Activated CD8-positive, alpha-beta memory T cell treated with anti-CD3 and anti-CD28 coated beads for 4 hours (primary cell): ENCODE measurements at places on chromosomes 4 and X.

DNA sequence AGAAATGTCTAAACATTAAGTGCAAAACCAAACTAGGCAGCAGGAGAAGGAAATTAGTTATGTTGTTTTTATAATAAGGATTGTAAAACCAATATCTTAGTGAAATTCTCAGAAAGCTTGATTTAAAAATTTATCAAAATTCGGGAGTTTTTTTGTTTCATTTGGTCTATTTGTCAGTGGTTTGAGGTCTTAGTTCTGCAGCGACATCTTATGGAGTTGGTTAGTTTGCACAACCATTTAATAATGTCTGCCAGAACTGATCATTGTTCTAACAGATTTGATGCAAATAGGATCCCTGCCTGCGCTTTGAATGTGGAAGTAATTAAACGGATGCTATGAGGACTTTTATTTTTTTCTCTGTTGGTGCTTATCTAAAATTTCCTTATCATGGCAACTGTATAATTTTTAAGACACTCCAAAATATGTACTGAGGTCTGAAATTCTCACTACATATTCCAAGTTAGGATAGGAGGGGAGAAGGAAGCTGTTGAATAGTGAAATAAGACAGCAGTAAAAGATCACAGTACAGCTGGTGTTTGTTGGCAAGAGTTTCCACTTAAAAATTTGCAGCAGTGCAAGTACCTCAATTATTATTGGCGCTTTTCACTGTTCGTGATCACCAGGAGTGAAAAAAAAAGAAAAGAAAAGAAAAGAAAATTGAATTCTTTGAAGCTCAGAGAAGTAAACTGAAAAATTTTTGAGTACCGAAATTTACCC, 2521.4 kb downstream of the ARAP2 start:
- no peak for DNase-seq

GRCh38 chrX:141314441-141314840, 72.1 kb upstream of the SPANXC start:
- DNase-seq: no peak

GRCh38 chrX:133215747-133216146, 2.4 kb downstream of the TFDP3 start:
- no peak for DNase-seq

DNA sequence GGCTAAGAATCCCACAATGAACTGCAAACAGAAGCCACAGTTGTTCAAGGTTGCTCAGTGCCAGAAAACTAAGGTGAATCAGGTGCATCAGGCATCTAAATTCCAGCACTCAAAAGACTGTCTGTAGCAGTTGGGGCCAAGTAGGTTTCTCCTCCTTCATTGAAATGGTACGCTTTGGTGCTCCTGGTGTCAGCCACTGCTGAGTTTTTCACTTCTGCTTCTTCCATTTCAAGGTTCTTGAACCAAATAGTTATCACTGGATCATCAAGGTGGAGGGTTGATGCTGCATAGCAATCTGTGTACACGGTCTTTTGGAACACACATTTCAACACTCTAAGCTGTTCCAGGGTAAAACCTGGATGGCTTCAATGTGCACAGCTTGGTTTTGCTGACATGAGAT, 74.4 kb downstream of the TMA16 start:
- DNase-seq: no peak

DNA sequence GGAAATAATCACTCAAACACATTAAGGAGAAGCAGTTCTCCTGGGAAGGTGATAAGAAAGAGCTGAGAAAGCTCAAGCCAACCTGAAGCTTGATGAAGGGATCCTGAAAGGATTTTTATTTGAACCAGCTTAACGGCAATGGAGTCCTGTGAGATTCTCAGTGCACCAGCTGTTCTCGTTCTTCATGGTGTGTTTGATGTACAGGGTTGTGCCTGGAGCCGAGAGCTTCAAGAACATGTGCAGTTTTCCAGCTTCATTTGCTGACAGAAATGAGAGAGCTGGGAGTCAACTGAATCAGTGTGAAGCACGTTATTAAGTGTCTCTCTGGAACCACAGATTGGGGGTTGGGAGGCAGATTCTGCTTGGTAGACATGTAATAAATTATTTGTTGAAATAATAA, 115.7 kb downstream of the ANKRD50 start:
- DNase-seq: no peak

GRCh38 chr4:139665079-139665689, 435 bp upstream of the MGST2 start:
- no peak for DNase-seq

DNA sequence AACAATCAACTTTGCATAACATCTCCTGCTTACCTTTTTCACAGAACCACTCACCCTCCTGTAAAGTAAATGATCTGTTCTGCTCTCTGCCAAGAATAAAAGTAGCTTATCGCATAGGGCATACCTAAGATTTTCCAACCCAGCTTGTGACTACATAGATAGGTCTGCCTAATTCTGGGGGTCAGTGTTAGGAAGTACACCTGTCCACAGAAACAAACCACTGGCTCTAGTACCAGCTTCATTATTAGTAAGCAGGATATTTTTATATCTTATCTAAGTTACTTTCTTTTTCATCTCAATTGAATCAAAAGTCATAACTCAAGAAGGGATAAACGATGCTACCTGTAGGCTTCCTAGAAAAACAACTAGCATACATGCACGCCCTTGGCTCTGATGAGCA, 23.8 kb downstream of the CXCL1 start:
- DNase-seq: no peak

- DNase-seq: no peak
Measured at GRCh38 chr4:112128452-112128851, 16.8 kb upstream of the FAM241A start.

- DNase-seq: no peak
Measured at GRCh38 chr4:24054910-24055309, 165.1 kb upstream of the PPARGC1A start.

- no peak for DNase-seq
Measured at GRCh38 chrX:13721371-13721770, 13.0 kb downstream of the TRAPPC2 start.

- DNase-seq: no peak
Measured at GRCh38 chr4:149738156-149738555, 77.5 kb downstream of the IQCM start.

GRCh38 chr4:71944956-71945355, 86.8 kb upstream of the NPFFR2 start:
- DNase-seq: no peak

- DNase-seq: no peak
Measured at GRCh38 chrX:150715184-150715583, 22.0 kb downstream of the MTMR1 start.

DNA sequence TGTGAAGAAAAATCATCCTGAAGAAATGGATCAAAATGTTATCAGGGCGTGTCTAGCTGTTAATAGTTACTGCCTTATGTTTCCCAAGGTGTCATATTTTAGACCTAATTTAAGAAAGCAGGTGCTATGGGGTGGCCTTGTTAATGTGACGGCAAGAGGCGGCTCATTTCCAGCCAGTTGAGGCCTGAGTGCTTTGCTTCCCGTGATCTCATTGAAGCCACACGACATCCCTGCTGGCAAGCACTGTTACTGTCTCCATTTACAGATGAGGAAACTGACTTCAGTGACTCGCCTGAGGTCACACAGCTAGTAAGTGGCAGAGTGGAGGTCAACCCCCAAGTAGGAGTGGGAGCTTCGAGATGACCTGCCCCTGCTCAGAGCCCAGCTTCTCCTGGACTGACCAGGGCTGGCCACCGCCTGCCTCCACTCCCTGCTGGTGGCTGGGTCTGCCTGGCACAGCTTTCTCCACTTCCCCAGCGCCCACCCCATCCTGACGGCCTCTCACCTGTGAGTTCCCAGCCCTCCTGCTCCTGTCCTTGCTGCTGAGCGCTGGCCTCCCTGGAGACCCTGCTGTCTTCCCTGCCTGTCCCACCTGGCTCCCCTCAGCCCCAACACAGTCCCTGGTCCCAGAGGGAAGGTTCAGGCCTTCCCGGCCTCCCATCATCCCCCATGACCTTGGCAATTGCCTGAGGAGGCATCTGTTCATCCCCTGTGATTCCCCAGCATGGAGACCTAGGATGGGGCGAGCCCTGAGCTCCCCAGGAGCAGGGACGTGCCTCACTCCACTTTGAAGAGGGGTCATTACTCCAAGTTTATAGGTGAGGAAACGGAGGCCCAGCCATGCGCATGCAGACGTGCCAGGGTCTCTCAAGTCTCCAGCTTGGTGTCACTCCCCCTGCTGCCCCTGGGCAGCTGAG, 47.7 kb upstream of the SORCS2 start:
- DNase-seq: no peak

- no peak for DNase-seq
Measured at GRCh38 chr4:79650794-79651431, 242.9 kb upstream of the GK2 start.

GRCh38 chr4:80263541-80264351, 2.7 kb upstream of the FGF5 start:
- DNase-seq: no peak

DNA sequence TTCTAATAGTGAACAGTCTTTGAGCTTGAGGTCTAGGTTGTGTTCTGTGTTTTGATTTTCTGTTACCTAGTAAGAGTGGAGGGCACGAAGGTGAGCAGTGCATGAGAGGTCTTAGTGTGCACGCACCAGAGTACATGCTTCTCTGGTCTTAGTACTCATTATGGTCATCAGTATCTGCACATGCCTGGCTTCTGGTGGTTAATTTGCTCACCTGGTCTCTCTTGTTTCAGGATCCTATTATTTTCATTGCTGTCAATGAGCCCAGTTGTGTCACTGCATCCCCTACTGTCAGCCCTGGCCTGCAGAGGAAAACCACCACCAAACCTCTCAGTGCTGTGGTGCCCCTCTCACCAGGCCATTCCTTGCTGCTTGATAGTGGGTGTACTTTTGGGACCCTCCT, 54.8 kb downstream of the NSUN7 start:
- DNase-seq: no peak

GRCh38 chr4:47442980-47443379, 20.5 kb downstream of the COMMD8 start:
- no peak for DNase-seq

- no peak for DNase-seq
Measured at GRCh38 chrX:47302396-47302795, 68.0 kb upstream of the ZNF157 start.

- DNase-seq: no peak
Measured at GRCh38 chrX:25754399-25754798, 383.7 kb upstream of the MAGEB18 start.

DNA sequence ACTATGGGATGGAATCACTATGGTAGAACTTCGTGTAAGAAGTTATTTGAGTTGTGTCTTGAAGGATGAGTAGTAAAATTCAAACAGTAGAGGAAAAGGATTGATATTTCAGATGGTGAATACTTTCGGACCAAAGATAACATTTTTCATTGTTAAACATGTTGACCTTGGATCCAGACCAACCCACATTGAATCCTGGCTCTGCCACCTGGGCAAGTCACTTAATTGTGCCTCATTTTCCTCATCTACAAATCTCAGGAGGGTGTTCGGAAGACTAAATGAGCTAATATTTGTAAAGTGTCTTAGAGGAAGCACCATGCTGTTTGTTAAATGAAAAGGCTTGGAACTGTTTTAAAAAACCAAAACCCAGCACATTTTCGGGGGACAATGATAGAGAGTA, 1.4 kb upstream of the AIFM1 start:
- DNase-seq: no peak

DNA sequence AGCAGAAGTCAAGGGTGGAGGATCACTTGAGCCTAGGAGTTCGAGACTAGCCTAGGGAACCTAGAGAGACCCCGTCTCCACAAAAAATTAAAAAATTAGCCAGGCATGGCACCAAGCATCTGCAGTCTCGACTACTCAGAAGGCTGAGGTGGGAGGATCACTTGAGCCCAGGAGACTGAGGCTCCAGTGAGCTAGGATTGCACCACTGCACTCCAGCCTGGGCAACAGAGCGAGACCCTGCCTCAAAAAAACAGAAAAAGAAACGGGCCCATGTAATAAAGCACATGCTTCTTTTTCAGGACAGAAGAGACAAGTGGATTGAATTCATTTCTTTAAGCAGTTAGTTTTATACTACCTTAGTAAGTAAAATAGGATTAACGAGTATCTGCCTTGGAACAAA, 42.0 kb downstream of the ELOVL6 start:
- DNase-seq: no peak

DNA sequence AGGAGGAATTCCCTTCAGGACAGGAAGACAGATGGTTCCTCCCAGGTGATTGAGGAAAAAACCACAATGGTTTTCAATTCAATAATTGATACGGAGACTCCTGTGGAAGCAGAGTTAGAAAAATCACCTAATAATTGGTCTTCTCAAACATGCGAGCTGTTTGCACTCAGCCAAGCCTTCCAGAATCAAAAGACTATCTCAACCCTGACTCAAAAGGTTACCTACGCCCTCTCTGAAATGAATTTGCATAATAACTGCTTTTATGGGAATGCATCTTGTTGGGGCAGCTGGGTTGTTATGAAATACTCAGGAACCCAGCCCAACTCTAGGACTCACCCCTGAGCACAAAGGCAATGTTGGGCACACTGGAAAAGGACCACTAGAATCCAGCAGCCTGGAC, 66.9 kb upstream of the ARSJ start:
- DNase-seq: no peak

- DNase-seq: no peak
Measured at GRCh38 chr4:75653845-75654503, 19.2 kb downstream of the G3BP2 start.

DNA sequence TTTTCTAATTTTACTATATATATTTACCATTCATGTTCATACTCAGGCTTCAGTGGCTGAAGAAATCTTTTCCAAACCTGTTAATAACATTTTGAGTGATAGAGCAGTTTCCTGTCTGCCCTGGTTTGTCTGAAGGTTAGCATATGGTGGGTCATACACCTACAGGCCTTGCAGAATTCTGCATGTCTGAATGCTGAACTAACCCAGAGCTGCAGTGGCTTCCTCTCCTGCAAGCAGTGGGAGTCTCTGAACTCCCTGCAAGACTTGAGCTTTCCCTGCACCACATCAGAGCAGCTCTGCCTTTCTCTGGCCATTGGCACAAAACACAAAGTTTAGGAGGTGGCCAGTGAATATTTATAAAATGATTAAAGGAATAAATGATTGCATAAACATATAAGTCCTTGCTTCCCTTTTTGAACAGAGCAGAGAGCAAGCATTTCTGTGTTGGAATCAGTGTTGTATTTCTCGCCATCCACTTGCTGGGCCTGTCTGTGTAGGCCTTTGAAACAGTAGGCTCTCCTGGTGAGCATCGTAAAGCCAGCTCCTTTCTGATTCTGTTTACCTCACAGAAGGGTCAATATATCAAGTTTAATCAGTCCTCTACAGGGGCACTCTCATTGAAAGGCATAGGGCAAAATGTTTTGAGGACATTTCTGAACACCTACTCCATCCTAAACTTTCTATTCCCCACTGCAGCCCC, 15.0 kb upstream of the UNC5C start:
- DNase-seq: no peak

- no peak for DNase-seq
Measured at GRCh38 chrX:35076061-35076460, 133.5 kb downstream of the FAM47B start.

DNA sequence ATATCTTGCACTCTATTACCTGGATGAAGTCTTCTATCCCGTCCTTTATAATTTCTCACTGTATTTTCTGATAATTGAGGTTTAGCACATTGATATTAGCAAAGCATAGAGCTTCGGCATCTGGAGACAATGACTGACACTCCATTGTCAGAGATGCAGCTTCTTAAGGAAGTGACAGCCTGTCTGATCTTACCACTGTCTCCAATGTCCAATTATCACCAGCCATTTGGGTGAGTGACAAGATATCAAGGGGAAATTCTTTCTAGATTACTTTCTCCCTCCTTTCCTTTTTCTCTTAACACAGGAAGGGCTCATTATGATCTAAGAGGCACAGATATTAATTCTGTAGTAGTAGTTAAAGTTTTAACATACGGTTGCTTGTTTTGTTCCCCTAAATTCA, 86.4 kb downstream of the LDB2 start:
- no peak for DNase-seq
